Ovary (tissue), 10 donors: ENCODE measurements at places on chromosomes 16 and 17.

- no peak for DNase-seq
These were observed 34.3 kb downstream of the ABCC3 start for GRCh38 chr17:50668838-50669581.

DNA sequence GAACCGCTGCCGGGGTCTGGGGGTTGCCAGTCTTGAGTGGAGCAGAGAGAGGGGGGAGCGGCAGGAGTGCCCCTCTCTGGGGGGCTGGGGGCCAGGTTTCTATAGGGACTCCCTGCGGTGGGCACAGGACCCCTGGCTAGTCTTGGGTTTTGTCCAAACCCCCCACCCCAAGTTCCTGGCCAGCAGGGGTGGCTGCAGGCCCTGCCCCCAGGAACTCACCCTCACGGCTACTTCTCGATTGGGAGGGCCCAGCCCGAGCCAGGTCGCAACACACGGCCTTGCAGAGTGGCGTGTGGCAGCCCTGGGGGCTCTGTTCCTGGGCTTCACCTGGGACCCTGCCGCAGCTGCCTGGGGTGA, 601 bp downstream of the CDH15 start:
- DNase-seq, result no peak

- DNase-seq, result no peak
These were observed 21.0 kb upstream of the CACNG4 start for GRCh38 chr17:66943484-66943883.

- no peak for DNase-seq
These were observed 4.2 kb upstream of the NTN3 start for GRCh38 chr16:2466667-2467527.

DNA sequence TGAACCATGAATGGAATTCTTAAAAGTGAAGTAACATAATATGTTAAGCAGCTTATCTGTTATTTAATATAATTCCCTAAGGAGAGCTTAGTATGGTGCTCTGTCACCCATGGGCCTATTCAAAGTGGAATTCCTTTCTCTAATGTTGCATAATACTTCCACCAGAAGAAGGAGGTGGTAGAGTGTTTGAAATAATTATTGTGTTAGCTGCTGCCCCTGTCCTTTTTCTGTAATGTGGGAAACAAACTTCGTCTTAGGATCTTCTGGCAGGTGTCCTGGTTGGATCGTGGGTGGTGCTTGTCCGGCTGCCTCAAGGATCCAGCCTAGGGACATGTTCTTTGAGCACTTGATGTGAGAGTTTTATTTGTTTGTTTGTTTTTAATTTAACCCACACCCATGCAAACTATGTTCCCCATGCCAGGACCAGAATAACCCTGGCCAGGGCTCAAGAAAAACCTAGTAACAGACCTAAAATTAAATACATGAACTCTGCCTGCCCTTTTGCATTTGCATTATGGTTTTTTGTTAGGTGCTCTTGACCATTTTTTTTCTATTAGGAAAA, 46.1 kb downstream of the ZNRF1 start:
- DNase-seq, result peak; percentile 28
